ENCODE measurements at places on chromosomes 16 and 17. TPM values are rescaled to one million over a fixed set of nuclear protein-coding genes. Genes with fewer than 3 reads are reported as not detected.

The CCL5 gene
- 1.7 TPM for total RNA-seq

The TNFSF12 gene
- total RNA-seq = 41.7 TPM

The WNT3 gene
- 1.0 TPM for total RNA-seq

The SGF29 gene
- 20.2 TPM for total RNA-seq

DNA sequence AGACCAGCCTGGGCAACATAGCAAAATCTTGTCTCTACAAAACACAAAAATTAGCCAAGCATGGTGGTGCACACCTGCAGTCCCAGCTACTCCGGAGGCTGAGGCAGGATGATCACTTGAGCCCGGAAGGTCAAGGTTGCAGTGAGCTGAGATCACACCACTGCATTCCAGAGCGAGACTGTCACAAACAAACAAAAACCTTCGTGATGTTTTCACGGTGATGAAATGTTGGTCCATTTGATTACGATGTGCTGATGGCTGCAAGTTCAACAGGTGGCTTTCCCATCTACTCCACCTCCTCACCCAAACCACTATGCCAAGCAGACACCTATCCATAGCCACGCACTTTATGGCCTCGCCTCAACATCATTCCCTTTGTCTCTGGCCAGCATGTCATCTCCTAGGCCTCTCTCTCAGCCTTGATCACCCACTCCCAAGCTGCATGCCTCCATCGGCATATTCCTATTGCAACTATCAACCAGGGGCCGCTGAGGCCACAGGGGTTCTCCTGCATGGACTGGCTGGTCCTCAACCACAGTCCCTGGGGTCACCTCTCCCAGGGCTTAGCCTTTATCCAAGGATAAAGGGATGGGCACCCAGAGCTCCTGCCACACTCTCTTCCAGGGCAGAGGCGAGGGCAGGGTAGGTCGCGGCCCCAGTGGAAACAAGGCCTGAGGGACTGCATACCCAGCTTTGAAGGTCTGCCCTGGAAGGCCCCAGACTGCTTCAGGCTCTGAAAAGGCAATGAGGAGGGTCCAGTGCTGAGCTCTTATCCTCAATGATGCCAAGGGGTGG is 17.1 kb upstream of the ALOX15B start:
- DNase-seq = no peak
